Activated T-helper 9 cell treated with anti-CD3 and anti-CD28 coated beads, Interleukin-2, amount 50 U/mL, for 16 hours (primary cell): ENCODE measurements at places on chromosomes 3 and 15.

- no peak for DNase-seq
Measured at GRCh38 chr3:105594219-105594618, 227.5 kb downstream of the ALCAM start.

GRCh38 chr15:51751697-51752683, 593 bp downstream of the TMOD2 start:
- no peak for DNase-seq

DNA sequence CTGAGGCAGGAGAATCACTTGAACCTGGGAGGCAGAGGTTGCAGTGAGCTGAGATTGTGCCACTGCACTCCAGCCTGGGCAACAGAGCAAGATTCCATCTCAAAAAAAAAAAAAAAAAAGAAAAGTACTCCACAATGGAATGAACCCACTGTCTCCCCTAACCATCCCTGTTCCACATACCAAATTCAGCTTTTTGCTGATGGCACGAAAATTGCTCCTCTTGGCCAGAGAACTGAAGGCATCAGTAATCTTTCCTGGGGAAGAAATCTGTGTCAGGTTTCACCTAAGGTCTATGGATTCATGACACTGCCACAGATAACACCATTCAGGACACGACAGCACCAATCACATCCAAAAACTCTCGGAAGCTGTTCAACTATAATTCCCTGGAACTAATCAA, 6.9 kb upstream of the PRC1 start:
- DNase-seq: no peak

DNA sequence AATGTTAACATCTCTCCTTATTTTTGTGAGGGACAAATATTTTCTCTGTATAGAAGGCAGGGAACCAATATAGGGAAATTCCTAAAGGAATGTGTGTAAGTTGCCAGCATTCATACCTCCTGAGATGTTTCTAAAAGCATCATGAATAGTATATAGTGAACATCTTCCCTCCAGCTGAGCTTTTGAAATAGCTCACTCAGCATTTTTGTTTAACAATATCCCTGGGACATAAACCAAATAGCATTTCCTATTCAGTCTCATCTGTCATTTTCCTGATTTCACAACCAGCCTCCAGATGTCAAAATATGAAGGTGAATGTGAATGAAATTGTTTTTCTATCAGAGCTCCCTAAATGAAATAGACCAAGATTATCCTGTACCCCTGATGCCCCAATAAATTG, 137.2 kb downstream of the PPM1L start:
- no peak for DNase-seq

DNA sequence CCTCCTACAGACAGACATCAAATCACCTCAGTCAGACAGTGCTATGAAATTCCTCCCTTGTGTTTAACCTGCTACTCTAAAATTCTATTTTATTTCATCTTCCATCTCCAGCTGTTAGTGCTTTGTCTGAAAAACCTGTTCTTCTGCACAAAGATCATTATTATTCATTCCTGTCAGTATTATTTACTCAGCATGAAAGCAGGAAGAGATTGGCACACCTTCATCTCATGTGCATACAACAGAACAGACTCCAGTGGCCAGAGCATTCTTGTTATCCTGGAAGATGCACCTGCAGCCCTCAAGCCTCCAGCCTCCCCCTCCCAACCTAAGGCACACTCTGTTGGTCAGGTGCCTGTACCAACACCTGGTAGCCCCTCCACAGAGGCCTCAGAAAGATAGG, 1.8 kb upstream of the ROPN1B start:
- no peak for DNase-seq
